Head of caudate nucleus (tissue), 42 donors: ENCODE measurements at places on chromosomes 4 and X.
A peak's percentile ranks its signal among the peaks of the same experiment; 100 is the strongest.

DNA sequence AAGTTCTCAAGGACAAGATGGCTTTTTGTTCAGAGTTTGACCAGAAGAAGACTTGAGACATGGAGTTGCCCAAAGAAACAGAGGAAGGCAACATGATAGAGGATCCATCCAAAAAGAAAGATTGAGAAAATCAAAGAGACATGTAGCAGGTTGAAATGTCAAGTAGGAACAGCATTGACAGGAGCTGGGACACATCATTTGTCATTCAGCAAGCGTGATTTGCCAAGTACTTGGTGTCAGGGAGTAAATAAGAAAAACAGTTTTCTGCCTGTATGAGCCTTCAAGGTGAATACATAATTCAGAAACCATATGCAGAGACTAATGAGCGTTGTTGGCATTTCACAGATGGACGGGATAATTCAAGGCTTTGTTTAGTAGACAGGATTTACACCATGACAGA lies 11.2 kb downstream of the SMIM31 start:
- no peak for DNase-seq

- DNase-seq: no peak
Measured at GRCh38 chrX:40931921-40932320, 153.3 kb upstream of the USP9X start.

DNA sequence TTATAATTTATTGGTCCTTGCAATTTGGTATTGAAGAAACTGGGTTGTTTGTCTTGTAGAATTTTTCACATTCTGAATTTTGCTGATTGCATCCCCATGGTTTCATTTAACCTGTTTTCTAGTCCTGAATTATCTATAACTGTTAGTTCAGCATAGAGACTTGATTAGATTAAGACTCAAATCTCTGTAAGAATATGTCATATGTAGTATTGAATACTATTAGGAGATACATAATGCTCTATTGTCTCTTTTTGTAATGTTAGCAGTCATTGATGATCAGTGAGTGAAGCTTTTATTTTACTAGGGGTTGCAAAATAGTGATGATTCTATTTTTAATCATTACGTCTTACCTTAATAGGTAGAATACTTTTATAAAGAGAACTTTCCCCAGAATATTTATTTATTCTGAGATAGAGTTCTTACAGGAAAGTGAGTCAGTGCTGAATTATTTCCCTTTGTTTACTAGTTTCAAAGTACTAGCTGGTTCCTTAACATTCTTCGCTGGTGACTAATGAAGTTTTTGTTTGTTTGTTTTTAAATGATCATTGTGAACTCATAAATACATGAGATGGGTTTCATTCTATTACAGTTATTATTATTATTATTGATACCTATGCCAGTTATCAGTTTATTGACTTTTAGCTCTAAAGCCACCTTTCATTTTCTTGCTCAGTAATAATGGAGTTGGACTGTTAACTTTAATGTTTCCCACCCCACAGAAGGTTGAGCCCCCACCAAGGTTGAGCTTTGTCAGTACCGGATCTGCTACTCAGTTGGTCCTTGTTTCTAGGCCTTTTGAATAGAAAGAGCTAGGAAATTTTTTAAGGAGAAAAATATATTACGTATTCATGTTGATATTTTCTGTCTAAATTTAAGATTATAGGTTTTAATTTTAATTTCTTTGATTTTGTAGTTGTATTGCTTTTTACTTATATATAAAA lies 102.3 kb downstream of the LARP1B start:
- DNase-seq: no peak

DNA sequence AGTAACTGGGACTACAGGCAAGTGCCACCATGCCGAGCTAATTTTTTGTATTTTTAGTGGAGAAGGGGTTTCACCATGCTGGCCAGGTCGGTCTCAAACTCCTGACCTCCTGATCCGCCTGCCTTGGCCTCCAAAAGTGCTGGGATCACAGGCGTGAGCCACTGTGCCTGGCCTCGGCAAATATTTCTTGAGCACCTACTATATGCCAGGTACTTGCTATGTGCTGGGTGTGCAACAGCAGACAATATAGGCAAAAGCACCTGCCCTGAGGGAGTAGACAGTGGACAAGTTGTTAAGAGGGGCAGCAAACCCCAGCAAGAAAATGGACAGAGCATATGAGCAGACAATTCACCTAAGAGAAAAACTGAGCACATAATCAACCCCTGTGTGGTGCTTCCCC lies 51.0 kb upstream of the CDKN2AIP start:
- no peak for DNase-seq

- DNase-seq: no peak
Measured at GRCh38 chr4:170011921-170012628, 14.1 kb downstream of the MFAP3L start.

DNA sequence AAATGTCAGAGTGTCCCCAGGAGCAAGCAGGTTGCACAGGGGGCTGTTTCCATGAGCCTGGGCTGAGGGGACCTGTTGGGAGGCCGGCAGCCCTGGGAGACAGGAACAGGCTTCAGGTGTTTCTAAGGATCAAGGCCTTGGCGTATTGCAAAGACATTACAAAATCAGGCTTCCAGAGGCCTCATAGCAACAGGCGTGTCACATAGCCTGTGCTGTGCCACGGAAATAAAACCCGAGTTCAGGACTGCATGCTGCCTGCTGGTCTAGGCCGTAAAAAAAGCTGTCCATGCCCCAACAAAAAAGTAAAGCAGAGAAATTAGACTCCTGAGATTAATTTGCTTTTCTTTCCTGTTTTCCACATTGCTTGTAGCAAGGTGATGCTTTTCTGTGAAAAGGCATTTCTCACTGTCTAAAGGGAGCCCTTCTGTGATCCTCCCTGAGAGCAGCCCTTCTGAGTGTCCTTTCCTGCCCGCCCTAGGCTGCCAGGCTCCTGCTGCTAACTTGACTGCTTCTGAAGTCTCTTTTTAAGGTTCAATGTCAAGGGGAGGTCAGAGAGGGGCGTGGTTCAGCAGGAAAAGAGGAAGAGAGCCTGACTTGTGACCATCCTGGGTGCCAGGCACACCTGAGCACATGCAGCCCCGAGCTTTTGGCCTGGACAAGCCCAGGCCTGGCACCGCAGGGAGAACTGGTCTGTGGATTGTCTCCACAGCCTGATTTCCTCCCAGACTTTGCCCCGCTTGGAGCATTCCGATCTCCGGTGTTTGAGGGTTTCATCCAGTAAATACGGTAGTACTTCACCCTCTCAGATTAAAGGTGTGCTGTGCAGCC lies 21.3 kb downstream of the SHROOM2 start:
- DNase-seq: no peak

DNA sequence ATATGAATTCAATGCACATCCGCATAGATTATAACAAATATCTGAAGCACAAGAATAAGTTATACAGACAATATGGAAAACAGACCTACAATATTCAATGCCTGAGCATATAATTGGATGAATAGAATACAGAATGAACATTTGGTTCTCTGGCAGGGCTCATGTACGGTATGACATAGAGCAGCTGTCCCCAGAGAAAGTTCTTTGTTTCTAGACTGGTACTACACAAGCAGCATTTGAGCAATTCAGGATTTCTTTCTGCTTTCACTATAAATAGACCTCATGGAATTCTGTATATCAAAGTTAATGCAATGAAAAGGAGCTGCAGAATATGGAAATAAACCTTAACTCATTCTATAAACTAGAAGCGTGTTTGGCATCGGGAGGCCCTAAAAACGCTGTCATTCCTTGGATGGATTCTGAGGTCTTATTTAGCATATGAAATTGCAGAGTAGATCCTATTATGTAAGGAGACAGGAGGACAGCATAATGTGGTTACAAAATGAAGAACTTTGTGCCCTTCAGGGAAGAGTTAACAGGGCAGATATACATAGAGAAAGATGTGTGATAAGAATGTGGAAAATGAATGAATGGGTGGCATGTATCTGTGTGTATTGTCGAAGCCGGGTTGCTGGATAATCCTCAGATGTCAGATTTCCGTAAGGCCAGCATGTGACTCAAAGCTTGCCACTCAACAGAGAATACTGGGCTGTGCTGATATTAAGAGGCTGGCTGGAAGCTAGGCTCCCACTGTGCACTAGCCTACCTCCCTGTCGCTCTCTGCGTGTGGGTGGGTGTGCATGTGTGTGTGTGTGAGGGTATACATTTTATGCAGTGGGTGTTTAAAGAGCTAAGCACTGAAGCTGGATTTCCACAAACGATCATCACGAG lies 103.3 kb upstream of the SLC4A4 start:
- peak; percentile 60 for DNase-seq

DNA sequence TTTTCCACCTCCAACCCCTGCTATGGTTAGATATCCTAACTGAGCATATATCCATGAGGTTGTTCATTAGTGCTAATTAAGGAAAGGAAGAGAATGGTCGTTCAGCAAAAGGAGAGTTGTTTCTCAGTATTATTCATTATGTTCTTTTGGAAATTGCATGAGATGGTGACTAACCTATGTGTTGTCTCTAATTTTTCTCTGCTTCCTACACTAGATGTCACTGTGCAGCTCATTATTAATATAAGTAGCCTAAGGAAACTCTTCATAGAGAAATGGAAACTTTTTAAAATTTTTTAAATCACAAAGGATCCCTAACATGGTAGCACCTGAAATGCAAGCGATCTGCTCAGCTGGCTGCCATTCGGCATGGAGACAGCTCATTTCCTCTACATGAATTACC lies 67.7 kb upstream of the FAM9A start:
- no peak for DNase-seq

DNA sequence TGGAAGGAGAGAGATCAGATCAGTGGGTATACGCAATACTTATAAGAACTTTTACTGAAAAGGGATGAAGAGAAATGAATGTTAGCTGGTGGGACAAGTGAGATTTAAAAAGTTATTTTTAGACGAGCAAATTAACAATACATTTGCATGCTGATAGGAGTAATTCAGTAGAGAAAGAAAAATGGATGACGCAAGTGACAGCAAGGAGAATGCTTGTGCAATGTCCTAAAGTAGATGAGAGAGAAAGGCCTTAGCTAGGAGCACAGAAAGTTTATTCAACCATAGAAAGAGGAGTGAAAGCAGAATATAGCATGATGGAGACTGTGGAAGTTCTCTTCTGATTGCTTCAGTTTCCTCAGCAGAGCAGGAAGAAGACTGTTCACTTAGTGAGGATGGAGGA lies 45.8 kb downstream of the OSTC start:
- DNase-seq: no peak

- no peak for DNase-seq
Measured at GRCh38 chr4:182478475-182478874, 235.3 kb downstream of the TENM3 start.

- DNase-seq: peak; percentile 68
Measured at GRCh38 chr4:57442831-57443291, 332.7 kb upstream of the IGFBP7 start.

DNA sequence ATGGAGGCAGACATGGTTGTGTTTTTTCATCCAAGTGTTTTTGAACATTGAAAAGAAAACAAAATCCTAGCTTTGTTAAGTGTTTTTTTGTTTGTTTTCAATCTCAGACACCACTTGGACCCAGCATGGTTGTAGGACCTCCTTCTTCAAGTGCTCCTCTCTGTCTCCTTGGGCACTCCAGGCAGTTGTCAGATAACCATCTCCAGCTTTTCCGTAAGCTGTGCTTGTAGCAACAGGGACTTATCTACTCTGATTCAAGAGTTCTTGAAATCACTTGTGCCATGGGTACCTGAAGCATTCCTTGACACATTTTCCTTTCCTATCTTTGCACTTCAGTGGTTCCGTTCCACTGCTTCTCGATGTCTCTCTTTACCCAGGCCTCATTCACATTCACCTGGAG lies 334.9 kb upstream of the DDX53 start:
- DNase-seq: no peak

GRCh38 chrX:40844471-40844870 lies 109.1 kb upstream of the MED14 start:
- no peak for DNase-seq

GRCh38 chrX:147788641-147789350 lies 122.9 kb upstream of the FMR1 start:
- no peak for DNase-seq

DNA sequence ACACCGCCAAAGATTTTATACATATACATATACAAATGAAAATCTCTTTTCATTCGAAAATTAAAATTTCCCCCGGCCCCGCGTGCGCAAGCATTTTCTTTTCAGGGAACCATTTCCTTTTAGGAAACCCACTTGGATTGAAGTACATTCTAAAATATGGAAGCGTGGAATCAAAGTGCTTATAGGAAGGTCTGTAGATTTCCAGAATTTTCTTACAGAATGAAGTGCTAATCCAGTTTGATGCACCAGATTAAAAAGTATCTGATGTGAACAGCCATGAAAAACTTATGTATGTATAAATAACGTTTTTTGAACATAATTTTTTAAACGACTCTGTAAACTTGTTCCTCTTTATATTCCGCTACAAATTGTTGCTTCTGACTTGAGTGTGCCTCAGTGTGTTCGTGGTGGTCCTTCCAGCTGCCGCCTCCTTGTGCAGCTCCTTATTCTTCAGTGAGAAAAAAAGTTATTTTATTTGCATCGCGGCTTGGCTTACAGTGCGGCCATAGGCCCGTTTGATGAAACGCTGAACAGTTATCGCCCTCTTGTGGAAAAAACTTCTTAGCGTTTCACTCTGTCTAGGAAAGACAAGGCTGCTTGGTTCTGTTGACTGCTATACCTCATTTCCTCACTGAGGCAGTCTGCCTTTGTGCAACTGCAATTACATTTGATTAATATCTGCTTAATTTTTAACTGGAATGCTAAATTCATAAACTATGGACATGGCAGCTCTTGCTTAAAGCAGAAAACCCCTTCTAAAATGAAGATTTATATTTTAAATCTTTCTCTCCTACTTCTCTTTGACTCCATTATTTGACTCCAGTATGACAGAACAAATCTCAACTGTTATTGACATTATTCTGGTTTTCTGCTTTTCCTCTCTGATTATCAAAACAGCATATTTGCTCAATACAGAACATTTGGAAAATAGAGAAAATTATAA lies 4.7 kb upstream of the NKX6-1 start:
- no peak for DNase-seq

DNA sequence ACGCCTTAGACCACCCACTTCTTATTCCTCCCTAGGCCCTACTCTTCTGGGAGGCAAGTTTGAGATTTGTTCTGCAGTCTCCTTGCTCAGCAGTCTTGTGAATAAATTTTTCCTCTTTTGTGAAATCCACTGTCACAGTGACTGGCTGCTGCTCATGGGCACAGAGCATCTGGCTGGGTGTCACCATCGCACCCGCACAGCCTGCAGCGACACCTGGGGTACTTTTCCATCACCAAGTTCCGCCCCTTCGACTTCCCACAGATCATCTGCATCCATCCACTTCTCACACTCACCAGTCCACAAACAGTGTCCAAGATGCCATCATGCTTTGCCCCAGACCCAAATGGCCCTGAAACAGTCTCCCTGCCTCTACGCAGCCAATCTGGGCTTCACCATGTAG lies 36.4 kb upstream of the AFAP1 start:
- no peak for DNase-seq

GRCh38 chr4:5478697-5479096 lies 229.7 kb downstream of the EVC2 start:
- DNase-seq: no peak

- no peak for DNase-seq
Measured at GRCh38 chrX:46254641-46255040, 290.6 kb downstream of the ZNF674 start.
